ENCODE measurements at places on chromosomes 1 and 21.

DNA sequence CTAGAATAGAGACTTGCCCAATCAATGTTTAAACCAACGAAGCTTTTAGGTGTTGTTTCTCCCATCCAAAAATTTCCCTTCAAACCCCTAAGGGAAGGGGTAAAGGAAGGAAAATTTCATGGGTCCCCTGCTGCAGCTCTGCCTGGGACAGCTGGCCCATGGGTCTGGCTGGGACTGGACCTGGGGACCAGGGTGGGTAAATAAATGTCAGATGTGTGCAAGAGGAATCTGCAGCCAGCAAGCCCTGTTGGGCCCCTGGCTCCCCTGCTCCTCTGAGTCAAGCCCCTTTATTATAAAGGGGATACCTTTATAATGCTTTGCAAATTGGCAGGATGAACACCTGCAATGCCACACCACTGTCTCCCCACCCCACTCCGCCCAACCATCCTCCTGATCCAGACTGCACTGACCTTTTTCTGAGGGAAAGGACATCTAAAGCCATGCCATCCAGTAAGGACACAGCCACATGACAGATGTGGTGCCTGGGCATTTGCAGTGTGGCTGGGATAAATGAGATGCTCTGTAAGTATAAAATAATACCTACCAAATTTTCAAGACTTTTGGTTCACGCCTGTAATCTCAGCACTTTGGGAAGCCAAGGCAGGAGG lies 1.9 kb upstream of the TMEM125 start:
- no peak for DNase-seq

GRCh38 chr1:221992427-221992826 lies 250.5 kb upstream of the DUSP10 start:
- DNase-seq: no peak

GRCh38 chr1:218350801-218351266 lies 5.7 kb downstream of the TGFB2 start:
- peak; percentile 87 for DNase-seq

- DNase-seq: peak; percentile 66
Measured at GRCh38 chr1:185741551-185741950, 7.4 kb downstream of the HMCN1 start.

DNA sequence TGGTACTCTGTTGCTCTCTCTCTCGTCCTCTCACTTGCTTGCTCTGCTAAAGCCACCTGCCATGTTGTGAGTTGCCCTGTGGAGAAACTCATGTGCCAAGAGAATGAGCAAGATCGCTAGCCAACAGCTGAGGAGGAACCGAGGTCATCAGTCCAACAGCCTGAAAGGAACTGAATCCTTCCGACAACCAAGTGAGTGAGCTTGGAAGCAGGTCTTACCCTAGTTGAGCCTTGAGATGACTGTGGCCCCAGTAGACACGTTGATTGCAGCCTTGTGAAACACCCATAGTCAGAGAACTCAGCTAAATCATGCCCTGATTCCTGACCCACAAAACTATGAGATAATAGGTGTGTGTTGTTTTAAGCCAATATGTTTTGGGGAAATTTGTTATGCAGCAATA lies 48.1 kb upstream of the BACH1 start:
- DNase-seq: no peak

DNA sequence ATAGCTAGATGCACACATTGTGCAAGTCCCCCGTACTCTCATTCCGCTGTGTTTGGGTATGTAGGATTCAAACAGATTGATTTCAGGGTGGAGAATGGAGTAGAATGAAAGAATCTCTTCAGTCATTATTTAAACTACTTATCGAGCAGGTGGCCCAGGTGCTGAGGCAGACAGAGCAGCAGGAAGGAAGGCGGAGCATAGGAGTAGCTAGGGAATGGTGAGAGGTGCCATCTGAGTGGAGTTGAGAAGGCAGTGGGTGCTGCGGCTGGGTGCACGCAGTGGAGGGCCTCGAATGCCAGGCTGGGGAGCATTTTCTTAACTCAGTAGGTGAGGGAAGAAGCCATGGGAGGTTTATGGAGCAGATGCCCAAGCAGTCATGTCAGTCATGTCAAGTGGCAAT lies 45.2 kb upstream of the CD101 start:
- no peak for DNase-seq

- no peak for DNase-seq
Measured at GRCh38 chr1:168466092-168466713, 77.6 kb downstream of the XCL2 start.

DNA sequence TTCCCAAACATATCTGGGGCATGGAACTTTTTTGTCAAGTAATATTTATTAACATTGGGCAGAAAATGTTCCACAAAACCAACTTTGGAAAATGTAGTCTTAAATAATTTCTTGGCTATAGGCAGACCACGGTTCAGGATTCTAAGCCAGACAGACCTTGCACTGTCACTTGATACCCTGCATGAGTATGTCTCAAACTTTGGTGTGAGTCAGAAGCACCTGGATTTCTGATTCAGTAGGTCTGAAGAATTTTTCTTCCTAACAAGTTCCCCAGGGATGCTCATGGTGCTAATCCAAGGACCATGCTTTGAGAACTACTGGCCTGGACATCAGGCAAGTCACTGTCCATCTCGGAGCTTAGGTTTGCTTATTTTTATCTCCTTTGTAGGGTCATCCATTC lies 562.0 kb downstream of the PLPP3 start:
- no peak for DNase-seq

GRCh38 chr21:41136286-41136685 lies 31.7 kb upstream of the BACE2 start:
- DNase-seq: no peak

DNA sequence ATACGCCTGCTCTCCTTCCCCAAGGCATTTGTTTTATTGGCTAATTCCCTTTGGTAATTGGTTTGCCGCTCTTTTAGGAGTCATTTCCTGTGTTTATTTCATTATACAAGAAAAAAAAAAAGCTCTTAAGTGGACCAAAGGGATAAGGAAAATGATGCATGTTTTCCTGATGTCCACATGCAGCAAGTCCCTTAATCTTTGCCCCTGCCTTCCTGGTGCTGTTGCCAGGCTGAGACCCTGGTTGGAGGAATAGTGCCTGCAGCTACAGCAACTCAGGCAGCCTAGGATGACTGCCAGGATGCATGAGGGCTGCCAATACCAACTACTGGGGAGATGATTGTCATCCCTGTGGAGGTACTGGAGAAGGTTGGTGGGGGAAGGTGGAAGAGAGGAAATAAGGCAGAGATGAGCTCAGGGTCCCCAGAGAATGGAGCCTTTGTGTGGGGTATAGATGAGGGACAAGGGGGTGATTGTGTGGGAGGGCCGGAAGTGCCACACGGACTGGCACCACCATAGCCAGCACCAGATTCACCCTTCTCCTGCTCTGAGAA lies 6.1 kb upstream of the GATAD2B start:
- peak; percentile 50 for DNase-seq

DNA sequence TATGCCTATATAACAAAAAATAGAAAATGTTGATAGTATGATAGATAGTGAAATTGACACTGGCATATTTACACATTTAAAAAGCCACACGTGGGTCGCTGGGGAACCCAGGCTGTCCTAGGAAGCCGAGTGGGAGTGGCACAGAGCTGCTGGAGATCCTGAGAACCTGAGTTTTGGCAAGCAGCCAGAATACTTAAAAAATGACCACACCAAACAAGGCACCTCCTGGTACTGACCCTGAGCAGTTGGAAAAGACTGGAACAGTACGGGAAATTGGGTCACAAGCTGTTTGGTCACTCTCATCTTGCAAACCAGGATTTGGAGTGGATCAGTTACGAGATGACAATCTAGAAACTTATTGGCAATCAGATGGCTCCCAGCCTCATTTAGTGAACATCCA lies 111.5 kb downstream of the ZFYVE9 start:
- no peak for DNase-seq

DNA sequence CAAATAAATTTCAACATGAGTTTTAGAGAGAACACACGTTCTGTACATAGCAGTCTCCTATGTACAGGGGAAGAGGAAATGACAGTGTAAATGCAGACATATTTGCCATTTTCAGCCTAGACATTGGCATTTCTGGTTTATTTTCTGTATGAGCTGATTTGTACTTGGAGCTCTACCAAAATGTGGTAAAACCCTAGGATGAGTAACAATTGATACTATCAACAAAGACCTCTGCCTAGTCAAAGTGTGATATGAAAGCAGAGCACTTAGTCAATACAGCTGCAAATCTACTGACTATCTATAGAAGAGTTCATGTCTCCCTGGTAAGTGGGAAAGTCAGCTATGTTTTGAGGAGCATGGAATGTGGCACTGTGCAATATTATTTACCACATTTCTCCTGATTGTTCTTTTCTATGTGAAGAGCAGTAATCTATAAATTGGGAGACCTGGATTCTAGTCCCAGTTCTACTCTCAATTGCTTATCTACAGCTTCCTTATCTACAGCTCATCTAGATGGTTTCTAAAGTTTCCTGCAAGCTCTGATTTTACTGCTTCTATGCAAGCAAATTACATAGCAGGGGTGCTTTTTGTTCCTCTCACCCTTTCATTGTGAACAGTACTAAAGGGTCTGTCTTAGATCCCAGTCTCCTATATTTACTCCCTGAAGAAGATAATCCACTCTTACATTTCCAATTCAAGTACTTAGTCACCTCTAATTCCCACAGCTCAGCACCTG lies 334.2 kb downstream of the NTNG1 start:
- DNase-seq: no peak

- no peak for DNase-seq
Measured at GRCh38 chr21:20404915-20405314, 593.3 kb upstream of the NCAM2 start.

GRCh38 chr1:14113841-14114567 lies 414.0 kb downstream of the PRDM2 start:
- DNase-seq: peak; percentile 56

GRCh38 chr21:14879458-14879857 lies 185.3 kb downstream of the NRIP1 start:
- DNase-seq: no peak

DNA sequence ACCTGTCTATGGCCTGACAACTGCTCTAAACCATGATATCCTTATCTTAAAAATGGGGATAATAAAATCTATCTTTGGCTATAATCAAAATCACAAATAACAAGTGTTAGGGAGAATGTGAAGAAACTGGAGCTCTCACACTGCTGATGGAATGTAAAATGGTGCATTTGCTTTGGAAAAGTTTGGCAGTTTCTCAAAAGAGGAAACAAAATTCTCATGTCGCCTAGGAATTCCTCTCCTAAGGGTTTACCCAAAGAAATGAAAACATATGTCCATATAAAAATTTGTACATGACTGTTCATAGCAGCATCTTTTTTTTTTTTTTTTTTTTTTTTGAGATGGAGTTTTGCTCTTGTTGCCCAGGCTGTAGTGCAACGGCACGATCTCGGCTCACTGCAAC lies 64.3 kb downstream of the ZNF281 start:
- no peak for DNase-seq

- DNase-seq: no peak
Measured at GRCh38 chr1:11521582-11522399, 42.8 kb downstream of the DISP3 start.

DNA sequence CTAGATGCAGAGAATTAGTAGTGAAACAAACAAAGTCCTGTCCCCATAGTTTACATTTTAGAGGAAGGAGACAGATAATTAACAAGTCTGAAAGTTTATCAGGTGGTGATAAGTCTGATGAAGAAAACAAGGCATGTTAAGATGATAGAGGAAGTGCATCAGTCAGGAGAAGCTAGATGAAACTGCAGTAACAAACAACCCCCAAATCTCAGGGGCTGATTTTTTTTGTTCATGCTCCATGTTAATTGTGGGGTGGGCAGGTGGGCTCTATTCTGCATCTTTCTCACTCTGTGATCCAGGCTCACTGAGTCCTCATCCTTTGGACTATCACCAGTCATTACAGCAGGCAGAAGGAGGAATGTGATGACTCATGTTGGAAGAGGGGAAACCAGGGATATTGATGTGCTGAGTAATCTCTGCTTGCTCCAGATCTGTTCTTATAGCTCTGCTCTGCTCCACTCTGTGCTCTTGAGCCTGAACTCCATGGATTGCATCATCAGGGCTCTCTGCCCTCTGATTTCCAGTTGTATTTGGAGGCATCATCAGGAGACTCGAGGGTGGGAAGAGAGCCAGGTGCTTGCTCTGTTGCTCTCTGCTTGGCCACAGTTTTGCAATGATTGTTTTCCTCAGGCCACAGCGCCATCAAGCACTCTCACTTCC lies 166.9 kb downstream of the IER5 start:
- DNase-seq: peak; percentile 95

DNA sequence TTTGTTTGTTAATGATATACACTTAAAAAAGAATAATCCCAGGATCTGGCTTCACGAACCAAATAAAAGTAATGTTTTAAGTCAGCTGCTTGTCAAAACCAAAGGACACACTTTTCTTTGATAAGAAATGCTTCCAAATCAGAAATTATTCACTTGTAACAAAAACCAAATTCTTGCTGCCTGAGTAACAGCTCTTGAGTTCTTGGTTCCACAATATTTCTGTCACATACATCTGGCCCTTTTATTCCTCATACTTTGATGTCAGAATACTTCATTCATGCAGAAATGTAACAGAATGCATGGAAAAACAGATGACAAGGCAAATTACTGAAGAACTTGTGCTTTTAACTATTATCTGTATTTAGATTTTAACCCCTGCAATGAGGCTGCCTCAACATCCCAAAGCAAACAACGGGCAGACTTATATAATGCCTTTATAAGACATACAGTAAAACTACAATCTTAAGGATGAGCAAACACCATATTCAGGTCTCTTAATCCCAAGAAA lies 1.5 kb downstream of the VAMP4 start:
- no peak for DNase-seq

- no peak for DNase-seq
Measured at GRCh38 chr1:187621951-187622350, 793.2 kb downstream of the PLA2G4A start.

DNA sequence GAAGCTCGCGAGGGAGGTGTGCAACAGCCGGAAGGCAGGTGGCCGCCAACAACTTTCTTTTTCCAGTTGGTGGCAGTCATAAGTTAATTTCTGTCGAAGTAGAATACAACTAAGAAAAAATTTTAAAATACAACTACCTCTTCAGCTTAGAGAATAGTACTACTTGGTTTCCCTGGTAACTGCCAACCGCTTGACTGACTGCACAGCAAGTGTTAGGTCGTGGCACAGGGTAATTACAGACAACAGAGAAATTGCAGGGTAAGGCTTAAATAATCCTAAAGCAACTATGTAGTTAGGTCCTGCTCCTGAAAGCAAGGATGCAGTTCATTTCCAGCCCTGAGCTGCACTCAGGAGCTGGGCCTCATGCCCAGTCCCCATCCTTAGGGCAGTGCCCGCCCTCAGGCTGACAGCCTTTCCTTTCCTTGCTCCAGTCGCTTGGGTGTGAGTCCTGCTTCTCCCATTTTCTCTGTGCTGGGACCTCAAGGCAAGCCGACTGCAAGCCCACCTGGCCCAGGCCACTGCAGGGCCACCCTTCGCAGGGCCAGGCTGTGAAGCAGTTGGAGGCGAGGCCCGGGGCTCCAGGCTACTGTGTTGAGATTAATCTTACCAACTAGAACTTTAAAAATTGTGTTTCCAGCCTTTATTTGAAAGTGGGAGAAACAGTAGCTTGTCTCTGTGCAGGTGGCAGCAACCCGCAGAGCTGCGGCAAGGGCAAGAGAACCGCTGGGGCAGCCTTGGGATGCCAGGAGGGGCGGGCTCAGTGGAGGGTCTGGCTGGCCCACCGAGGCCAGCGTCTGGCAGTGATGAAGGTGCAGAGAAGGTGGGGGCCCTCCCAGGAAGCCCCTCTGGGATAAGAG lies 148.3 kb downstream of the PCBP3 start:
- no peak for DNase-seq
